ENCODE measurements at places on chromosomes 2 and 18. TPM values are rescaled to one million over a fixed set of nuclear protein-coding genes. Genes with fewer than 3 reads are reported as not detected.

- DNase-seq: no peak
Observed at GRCh38 chr2:122244598-122245229, 489.3 kb downstream of the TSN start.

DNA sequence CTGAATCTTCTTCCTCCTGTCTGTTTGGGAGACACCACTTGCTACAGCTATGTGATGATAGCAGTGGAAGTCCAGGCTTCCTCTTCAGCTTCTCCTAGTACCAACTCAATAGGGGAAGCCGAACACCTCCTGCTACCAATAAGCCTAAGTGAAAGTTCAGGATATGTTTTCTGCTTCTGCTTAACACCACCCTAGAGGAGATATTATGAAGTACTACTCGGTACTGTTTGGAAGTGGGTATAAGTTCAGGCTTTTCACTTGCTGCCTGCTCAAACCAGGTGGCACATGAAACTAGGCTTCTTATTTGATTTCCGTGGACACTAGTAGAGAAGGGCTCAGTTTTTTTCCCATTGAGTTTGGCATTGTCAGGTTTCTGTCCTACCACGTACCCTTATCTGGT, 99.8 kb downstream of the PTPN4 start:
- no peak for DNase-seq

DNA sequence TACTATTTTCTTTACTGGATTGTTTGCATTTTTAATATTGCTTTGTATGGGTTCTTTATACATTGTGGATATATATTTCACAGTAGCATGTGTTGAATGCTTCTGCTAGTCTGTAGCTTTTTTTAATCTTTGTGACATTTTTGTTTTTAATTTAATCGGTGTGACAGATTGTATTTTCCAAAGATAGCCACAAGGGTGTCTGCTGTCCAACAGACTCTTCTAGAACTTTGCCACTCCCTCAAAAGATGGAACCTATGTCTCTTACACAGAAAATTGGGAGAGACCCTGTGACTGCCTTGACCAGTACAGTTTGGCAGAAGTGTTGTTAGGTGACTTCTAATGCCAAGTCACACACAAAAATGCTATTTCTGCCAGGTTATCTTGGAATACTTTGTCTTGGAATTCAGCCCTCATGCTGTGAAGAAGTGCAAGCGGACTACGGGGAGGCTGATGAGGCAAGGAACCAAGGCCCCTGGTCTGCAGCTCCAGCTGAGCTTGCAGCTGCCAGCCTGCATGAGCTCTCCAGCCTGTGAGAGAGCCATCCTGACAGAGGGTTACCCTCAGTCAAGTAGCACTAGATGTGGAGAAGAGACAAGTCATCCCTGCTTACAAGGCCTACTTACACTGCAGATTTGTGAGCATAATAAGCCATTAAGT, 110.8 kb downstream of the TDRD15 start:
- DNase-seq: no peak

GRCh38 chr2:157179324-157180105, 78.0 kb upstream of the GALNT5 start:
- DNase-seq: no peak

DNA sequence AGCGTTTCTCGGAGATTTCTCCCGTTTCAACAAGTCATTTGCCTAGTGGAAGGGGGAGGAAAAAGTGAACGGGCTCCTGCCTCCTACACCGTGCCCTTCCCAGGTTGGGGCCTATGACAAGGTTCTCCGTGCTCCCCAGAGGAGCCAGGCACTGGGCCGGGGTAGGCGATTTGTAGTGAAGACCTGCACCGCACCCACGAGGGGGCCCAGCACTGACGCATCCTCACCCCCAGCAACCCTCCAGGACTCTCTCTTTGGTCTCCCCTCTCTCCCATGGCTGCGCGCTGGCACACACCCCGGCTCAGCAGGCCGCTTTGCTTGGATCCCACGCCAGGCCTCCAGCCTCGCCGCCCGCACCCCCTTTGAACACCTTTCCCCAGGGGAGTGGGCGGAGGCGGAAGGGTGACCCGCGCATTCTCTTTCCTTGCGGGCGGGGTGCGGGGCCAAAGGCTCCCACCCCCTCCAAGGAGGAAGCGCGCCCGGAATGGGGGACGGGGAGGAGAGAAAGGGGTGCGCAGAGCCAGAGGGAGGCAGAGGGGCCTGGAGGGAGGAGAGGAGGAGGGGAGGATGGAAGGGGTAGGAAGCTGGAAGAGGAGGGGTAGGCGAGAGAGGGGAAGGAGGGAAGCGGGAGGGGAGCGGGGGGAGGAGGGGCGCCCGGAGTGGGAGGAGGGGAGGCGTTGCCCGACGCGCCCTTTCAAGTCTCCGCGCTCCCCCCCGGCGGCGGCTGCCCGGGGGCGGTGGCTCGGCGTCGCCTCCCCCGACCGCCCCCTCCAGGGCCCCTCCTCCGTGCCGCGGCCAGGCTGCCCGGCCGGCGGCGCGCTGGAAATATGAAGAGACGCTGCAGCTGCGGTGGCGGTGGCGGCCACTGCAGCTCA, at the start of gene APCDD1:
APCDD1 (plus strand) TSS at position 830 of the 875 bp plus-strand sequence. CDS start 347 bp downstream, outside the sequence.
- no peak for DNase-seq

DNA sequence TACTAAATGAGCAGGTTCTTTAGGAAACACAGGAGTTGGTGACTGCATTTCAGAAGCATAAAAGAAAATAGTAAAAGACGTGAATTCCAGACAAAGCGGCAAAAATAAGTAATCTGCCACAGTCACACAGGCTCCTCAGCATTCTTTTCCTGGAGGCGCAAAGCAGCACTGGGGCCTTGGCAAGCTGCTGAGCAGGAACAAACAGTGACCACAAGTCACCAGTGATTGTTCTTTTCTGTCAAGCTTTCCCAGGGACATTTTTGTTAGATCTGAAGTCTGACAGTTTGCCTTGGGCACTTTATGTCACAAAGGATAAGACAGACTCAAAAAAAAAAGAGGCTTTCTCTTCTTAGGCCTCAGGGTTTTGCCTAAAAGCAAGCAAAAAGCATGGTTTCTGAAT, 216.2 kb downstream of the CDH20 start:
- no peak for DNase-seq

GRCh38 chr2:25853038-25853638, 25.1 kb downstream of the ASXL2 start:
- no peak for DNase-seq

DNA sequence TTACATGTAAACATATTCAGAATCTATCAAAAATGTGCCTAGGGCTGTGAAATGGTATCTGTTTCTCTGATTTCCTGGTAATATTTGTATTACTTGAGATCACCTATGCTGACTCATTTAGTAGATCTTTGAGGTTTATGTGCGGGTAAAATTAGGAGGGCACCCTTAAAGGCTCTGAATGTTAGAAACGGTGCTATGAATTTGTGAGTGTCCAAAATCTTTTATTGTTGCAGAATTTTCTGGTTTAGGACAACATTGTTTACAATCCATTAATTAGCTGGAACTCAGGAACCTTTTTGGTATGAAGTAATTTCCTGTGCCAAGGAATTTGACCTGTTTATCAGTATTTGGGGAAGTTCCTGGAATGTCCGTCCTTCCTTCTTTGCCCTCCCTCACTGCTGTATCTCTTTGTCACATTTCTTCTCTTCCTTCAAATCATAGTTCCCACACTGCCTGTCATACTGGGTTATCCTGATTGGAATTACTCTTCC, 130.5 kb downstream of the TANC1 start:
- no peak for DNase-seq

GRCh38 chr2:75287624-75288316, 88.5 kb upstream of the TACR1 start:
- no peak for DNase-seq

DNA sequence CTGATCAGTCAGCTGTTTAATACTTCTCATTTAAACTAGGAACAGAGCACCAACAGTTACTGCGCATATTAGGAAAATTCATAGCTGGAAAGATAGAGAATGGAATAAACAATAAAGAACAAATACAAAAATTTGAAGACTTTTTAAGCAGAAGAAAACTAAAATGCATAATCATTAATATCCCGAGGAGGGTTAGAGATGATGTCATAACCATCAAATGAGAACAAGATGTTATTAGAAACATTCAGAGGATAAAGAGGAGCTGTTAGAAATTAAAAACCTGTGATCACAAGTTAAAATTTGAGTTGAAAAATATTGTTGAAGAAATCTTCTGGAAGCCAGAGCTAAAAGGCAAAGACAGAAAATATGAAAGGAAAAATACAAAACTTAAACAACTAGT, 54.0 kb upstream of the ALKAL2 start:
- DNase-seq: no peak

The ASB18 gene
- not detected for total RNA-seq

Measured in CD8-positive, alpha-beta memory T cell (primary cell).